ENCODE measurements at places on chromosomes 7 and 10.
A peak's percentile ranks its signal among the peaks of the same experiment; 100 is the strongest.

DNA sequence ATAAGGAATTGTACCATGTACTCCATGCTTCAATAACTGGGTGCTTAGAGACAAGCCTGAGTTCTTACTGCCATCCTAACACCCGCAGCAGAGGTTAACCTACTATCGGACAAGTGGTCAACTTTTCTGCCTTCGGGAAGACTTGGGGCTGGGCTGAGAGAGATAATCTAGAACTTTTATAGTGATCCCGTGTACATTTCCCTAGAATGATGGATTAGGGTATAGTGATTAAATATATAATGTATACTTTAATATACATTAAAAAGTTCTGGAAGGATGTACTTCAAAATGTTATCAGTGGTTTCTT is 12.2 kb upstream of the HNRNPF start:
- DNase-seq, result no peak

- no peak for DNase-seq
Measured at GRCh38 chr10:46289209-46289810, 2.5 kb downstream of the ANTXRL start.

- no peak for DNase-seq
Measured at GRCh38 chr7:18906901-18907300, 210.5 kb downstream of the TWIST1 start.

DNA sequence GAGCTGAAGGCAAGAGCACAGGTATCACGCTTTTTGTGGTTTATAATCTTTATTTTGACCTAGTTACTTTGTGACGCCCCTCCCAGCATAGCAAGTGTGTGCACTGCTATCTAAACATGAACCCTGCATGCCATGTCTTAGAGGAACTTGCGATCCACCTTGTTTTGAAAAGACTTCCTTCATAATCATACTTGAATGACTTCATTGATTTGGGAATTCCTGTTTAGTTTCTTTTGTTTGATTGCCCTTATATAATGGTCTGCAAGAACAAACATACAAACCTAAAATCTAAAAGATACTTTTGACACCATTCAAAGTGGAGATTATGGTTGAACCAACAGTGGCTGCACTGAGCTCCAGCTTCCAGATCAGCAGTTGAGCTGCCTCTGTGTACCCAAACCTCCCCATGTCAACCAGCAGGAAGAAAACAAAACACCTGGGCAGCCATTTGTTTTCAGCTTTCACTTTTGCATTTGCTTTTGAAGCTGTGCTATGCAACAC is 132.6 kb downstream of the CELF2 start:
- DNase-seq, result no peak

- no peak for DNase-seq
Measured at GRCh38 chr7:22861576-22861975, 38.9 kb upstream of the TOMM7 start.

- DNase-seq, result no peak
Measured at GRCh38 chr10:43892062-43892770, 243.5 kb upstream of the ZNF32 start.

DNA sequence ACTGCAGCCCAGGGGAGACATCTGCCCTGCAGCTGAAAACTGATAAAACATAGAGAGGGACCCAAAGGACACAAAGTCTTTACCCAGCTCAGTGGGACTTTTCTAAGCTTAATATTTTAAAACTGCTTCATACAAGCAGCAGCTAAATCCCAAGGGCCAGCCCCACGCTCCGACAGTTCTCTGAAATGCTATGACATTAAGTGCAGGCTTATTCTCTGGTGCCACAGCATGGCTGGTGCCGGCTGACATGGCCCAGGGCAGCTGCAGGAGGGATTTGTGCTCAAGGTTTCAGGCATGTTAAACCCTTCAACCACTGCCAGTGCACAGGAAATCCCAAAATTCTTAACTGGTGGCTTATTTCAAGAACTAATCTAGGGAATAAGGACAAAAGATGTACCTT is 170.9 kb downstream of the PARD3 start:
- DNase-seq, result no peak

DNA sequence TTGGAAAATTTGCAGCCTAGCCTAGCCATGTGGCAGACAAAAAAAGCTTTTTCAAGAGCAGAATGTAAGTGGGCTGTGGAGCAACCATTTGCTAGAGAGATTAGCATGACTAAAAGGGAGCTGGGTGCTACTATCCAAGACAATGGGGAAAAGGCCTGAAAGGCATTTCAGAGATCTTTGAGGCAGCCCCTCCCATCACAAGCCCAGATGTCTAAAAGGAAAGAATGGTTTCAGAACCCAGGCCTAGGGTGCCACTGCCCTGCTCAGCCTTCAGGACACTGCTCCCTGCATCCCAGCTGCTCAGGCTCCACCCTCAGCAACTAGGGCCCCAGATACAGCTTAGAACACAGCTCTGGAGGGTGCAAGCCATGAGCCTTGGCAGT is 24.7 kb downstream of the PNLIPRP3 start:
- DNase-seq, result no peak

DNA sequence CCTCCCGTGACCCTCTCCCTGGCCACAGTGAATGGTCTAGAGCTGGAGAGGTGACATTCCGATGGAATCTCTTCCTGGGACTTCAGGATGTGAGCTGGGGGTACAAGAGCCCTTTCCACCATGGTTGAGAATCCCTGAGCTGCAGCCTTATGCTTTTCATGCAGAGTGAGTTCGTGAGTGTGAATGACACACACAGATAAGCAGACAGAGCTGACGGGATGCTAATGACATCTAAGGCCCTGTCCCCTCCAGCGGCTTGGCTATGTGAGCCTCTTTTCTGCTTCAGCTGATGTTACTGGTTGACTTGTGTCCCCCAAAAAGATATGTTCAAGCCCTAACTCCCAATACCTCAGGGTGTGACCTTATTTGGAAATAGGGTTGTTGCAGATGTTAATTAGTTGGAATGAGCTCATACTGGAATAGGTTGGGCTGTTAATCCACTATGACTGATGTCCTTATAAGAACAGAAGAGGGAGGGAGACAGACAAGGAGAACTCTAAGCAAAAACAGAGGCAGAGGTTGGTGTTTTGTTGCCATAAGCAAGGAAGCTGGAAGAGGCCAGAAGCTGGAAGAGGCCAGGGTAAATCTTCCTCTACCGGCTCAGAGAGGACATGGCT is 111.1 kb upstream of the AFAP1L2 start:
- DNase-seq, result no peak

- DNase-seq, result no peak
Measured at GRCh38 chr10:30784524-30784896, 155.0 kb upstream of the LYZL2 start.

- DNase-seq, result no peak
Measured at GRCh38 chr7:143279186-143280098, 5.3 kb upstream of the TMEM139 start.

GRCh38 chr7:100376066-100376465 is 2.8 kb downstream of the PILRA start:
- DNase-seq, result no peak

- DNase-seq, result no peak
Measured at GRCh38 chr7:1787241-1787640, 117.2 kb downstream of the ELFN1 start.

GRCh38 chr10:112663234-112664125 is 216.5 kb downstream of the VTI1A start:
- no peak for DNase-seq

- DNase-seq, result peak; percentile 17
Measured at GRCh38 chr7:151795168-151795811, 81.6 kb downstream of the PRKAG2 start.

- DNase-seq, result no peak
Measured at GRCh38 chr10:86252556-86252955, 114.0 kb downstream of the GRID1 start.

GRCh38 chr10:119375574-119376272 is 166.8 kb downstream of the RGS10 start:
- DNase-seq, result no peak

DNA sequence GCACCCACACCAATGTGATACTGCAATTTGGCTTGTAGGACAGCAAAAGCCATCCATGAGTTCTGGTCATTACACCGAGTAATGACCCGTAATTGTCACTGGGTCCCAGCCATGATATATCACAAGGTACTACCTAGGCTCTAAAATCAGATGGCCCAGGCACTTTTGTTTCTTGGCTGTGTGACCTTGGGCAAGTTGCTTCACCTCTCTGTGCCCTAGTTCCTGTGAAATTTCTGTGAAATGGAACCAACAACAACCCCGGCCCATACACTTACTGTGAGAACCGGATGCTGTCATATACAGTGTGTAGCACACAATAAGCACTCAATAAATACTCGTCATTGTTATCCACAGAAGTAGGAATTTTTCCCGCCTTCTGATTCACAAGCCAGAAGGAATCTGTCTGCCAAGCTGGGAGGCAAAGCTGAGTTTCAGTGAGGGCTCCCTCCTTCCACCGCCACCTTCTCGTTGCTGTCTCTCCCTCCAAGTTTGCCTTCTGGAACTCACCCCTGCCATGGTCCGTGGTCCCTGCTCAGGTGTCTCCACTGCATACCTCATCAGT is 6.4 kb upstream of the CYTH3 start:
- no peak for DNase-seq

DNA sequence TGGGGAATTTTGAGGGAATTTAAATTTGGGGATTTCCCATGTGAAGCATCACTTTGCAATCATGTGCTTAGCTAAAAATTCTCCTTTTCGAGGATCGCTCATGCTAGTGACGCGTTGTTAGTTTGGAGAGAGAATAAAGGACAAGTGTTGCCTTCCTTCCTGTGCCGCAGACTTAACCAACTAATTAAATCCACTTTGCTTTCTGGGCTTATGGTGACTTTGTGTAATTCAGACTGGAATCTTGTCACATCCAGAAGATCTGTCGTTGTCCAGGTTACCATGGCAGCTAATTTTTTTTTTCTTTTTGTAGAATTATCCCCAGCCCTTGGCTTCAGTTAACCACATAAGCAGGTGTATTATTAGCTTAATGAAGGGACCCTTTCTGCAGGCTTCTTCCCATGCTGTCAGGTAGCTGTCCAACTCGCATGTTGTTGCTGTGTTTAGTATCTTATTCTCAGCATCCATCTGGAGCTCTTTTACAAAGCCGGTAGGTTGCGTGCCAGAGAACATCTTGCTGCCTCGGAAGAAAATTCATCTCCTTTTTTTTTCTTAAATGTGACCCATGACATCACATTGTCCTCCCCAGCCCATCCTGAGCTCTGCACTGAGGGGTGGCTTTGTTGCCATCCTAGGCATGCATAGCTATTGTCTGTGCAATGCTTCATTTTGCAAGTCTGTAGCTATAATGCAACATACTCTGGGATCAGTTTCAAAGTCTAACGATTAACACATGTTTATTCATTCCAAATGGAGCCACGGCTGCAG is 47.2 kb upstream of the NRP1 start:
- DNase-seq, result no peak

DNA sequence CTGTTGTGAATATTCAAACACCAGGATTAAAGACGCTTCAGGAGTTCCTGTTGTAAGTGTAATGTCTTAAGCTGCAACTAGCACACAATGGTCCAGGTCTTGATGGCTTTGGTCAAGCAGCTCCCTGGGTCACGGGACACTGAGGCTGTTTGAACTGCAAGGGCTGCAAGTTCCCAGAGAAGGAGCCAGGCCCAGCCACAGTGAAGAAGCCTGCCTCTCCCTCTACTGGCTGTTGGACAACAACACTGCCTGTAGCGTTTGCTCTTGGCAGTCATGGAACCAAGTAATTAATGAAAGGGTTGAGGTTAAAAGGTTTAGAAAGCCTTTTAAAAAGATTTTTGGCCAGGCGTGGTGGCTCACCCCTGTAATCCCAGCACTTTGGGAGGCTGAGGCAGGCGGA is 31.9 kb upstream of the GUSB start:
- no peak for DNase-seq

GRCh38 chr10:111082102-111082975 is 5.5 kb downstream of the ADRA2A start:
- no peak for DNase-seq

DNA sequence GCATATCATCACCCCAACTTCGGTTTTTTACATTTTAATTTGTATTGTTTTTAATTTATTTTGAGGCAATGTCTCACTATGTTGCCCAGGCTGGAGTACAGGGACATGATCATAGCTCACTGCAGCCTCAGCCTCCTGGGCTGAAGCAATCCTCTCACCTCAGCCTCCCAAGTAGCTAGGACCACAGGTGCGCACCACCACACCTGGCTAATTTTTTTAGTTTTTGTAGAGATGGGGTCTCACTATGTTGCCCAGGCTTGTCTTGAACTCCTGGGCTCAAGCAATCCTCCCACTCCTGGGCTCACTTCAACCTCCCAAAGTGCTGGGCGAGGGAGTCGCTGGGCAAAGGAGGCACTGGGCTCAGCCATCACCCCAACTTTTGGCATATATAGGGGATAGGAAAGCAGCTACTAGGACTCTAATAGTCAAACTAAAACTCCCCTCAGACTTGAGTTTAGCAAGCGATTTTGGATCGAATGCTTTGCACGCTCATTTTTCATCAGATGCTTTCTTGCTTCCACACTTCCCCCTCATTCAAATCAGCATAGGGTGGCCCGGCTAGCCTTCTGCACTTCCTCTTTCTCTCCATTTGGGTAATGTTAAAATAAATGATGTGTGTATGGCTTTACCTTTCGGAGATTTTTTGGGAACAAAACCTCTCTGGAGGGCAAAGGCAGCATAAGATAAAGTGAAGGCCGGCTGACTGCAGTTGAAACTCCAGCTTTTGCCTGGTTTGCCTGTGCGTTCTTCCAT is 20.8 kb upstream of the NMT2 start:
- no peak for DNase-seq

GRCh38 chr10:130802301-130802700 is 509.2 kb downstream of the TCERG1L start:
- DNase-seq, result no peak

DNA sequence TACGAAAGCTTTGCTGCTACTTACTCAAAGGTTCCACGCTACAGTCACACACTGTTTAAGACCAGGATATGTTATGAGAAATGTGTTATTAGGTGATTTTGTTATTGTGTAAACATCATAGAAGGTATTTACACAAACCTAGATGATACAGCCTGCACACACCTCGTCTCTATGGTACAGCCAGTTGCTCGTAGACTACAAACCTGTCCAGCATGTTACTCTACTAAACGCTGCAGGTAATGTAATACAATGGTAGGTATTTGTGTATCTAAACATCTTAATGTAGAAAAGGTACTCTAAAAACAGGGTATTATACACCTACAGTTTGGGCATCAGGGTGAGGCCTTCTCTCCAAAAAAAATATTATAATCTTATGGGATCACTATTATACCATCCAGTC is 181.2 kb downstream of the MYOF start:
- DNase-seq, result no peak

DNA sequence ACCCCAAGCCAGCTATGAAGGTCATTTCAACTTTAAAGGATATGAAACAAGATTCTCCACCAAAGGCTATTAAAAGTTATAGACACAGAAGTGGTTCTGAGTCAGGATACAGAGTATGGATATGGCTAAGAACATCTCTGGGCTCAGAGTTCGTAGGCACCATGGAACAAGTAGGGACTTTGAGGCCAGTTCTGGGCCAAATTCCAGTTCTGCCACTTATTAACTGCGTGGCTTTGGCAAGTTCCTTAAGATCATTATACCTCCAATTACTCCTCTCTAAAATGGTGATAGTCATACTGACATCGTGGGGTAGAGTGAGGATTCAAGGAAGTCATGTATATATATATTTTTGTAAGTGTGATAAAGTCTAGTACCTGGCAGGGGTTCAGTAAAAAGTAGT is 105.8 kb upstream of the NFE2L3 start:
- no peak for DNase-seq

- DNase-seq, result no peak
Measured at GRCh38 chr7:99046722-99047121, 97.2 kb downstream of the SMURF1 start.

GRCh38 chr10:65265451-65265954 is 1660.3 kb upstream of the LRRTM3 start:
- no peak for DNase-seq

All from stimulated activated CD8-positive, alpha-beta memory T cell treated with anti-CD3 and anti-CD28 coated beads, Interleukin-4, amount 100 ng/mL, for 1 hour (primary cell).